ENCODE measurements at places on chromosomes 2 and 18. TPM values are rescaled to one million over a fixed set of nuclear protein-coding genes. Genes with fewer than 3 reads are reported as not detected.

DNA sequence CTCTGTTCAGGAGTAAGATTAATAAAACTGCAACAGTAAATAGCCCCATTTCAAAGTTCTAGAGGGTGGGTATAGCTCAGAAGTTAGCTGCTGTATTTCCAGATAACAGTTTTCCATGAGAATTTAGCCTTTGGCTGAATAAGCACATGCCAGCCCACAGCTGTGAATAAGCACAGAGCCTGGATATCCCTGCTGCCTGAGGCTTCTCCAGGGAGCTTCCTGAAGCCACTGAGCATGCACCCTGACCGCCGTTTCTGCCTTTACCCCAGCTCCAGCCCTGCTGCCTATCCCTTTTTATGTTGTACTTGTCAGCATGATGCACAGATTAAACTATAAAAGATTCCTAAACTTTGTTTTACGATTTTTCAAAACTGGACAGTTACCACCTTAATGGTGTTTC, 85.3 kb downstream of the FEZ2 start:
- DNase-seq = no peak

DNA sequence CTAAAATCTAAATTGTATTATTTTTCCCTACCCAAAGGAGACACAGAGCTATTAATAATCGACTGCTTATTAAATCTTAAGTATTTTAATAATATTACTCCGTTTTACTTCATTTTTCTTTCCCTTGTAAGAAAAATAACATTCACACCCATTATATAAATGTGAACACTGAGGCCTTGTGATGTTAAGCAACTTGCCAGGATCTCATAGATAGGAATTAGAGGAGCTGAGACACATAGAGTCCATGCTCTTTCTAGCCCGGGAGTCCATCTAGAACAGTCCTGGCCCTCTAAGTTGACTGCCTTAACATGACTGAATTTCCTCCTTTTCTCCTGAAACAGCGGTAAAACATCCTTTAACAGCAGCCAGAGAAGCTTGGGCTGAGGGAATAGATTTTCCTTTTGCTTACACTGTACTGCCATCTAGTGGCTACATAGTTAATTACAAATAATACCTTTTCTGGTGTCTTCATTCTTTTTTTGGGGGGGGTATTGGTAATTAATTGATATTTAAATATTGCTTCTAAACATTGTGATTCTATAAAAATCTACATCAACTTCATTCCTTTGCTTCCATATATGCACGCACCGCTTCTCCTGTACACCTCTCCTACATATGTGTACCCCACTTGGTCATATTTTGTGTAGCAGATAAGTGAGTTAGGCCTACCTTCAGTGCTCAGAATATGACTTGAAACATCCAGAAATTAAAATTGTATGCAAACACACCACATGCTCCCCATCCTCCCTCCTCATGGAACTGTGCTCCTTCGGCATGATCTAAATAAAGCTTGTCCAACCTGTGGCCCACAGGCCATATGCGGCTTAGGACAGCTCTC, 125.8 kb upstream of the HNMT start:
- DNase-seq = no peak

- no peak for DNase-seq
Measured at GRCh38 chr2:20067992-20068584, 16.7 kb upstream of the LAPTM4A start.

DNA sequence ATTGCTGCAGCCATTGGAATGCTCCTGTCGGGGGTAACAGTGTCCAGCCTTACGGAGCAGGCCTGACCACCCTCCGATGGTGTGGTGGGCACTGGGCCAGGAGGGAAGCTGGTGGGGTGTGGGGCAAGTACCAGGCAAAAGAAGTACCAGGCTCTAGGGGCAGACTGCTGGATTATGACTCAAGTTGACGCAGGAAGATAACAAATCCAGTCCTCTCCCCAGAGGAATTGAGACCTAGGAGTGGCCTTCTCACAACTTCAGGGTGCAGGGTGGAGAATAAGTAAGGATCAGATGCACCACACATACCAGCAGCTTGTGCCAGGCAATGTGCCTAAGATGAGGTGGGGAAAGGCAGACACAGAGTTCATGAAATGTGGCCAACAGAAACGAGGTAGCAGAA, 37.9 kb downstream of the SEMA4F start:
- DNase-seq = no peak

DNA sequence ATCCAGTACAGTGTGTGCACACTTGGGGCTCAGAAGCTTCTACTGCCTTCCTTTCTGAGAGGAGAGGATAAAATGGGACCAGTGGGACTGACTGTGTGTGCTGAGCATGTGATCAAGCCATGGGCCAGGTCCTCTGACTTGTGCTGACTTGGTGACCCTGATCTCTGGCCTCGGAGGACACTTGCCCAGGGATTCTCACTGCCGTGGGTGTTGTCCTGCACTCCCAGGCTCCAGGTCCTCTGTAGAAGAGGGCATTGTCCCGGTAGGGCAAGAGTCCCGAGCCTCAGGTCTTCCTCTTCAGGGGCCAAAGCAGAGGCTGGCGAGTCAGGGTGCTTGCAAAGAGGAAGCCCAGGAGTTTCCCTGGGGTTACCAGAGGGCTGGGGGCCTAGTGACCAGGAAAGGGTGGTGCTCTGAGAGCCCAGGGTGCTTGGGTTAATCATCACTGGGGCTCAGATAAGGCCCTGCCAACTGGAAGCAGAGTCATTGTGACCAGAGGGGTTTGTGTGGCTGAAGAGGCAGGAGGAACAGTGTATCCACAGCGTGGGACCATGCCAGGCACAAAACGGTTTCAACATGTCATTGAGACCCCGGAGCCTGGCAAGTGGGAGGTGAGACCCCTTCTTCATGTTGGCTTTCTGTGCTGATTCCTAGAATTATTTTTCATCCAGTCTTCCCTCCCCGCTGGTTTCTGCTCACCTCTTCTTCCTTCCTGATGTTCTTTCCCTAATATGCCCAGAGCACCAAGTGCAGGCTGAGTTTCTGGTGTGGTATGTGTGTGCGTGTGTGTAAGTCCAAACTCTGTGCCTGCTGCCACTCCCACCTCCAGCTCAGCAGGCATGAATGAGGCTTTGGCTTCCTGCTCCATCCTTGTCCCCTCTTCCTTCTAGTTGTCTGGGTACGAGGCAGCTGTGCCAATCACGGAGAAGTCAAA, at the start of gene GCKR:
GCKR (plus strand) TSS at position 483 of the 931 bp plus-strand sequence; CDS start at position 549, 66 bp downstream.
- no peak for DNase-seq

GRCh38 chr2:7437141-7437540, 519.9 kb downstream of the RNF144A start:
- no peak for DNase-seq

GRCh38 chr2:237480988-237481525, 6.0 kb upstream of the MLPH start:
- no peak for DNase-seq

GRCh38 chr2:121501031-121501430, 29.6 kb upstream of the RNU4ATAC start:
- DNase-seq = no peak

DNA sequence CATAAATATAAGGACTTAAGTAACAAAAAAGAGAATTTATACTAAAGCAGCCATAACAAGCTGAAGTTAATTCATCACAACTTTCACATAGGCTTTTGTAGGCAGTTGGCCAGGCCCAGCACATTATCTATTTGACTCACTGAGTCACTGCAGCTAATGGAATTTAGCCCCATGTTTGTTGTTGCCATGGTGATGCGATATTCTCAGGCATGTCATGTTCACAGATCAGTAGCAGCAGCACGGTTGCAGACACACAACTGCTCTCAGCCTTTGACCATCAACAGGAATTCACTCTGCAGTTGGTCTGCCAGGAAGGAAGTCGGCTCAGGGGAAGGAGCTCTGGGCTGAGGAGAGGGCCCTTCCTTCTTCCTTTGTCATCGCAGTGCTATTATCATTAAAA, 639.8 kb downstream of the TMEM182 start:
- no peak for DNase-seq

- peak; percentile 77 for DNase-seq
Measured at GRCh38 chr2:108911807-108912628, 77.0 kb downstream of the EDAR start.

DNA sequence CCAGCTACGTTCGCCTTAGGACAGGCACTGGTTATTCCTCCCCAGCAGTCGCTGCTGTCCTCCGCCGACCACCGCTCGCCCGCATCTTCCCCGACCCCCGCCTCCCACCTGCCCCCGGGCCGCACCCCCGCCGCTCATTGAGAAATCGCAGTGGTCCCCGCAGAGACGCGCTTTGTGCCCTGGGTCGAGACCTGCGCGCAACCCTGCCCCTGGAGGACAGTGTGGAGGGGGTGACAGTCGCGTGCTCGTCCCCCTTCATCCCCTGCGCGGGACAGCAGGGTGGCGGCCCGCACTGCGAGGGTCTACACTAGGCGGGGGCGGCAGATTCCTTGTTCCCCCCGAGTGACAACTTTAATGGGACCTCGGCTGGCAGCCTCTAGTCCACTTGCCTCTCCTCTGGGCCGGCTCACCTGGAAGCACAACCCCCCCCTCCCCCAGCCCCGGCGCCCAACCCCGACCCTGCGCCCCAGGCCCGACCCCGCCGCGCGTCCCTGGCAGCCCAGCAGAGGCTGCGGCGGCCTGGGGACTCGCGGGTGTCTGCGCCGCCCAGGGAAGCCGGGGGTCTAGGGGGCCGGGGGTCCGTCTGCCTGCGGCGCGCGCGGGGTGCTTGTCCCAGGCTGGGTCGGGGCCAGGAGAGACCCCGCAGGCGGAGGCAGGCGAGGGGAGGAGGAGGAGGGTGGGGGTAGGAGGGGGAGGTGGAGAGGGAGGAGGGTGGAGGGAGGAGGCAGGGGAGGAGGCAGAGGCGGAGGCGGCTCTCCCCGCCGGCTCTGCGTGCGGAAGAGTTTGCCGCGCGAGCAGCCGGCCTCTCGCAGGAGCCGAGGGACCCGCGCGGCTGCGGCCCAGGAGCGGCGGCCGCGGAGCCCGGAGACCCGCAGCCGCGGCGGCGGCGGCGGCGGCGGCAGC, at the start of gene NPAS2:
NPAS2 (plus strand) TSS at position 770 of the 903 bp plus-strand sequence. CDS start 84,616 bp downstream, outside the sequence.
- DNase-seq = no peak

DNA sequence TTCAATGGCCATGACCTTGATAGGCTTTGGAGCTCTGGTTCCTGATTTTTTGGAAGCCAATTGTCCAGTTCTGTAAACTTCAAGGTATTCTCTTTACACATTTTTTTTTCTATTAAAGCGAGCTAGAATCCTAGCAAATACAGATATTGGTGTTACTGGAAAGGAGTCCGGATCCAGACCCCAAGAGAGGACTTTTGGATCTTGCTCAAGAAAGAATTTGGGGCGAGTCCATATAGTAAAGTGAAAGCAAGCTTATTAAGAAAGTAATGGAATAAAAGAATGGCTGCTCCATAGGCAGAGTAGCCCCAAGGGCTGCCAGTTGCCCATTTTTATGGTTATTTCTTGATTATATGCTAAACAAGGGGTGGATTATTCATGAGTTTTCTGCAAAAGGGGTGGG, 45.1 kb downstream of the CD8B2 start:
- no peak for DNase-seq

The IL36B gene
- not detected for total RNA-seq

The PSMG2 gene
- 68.1 TPM for total RNA-seq

The ERFE gene
- 1.0 TPM for total RNA-seq

The TMEM17 gene
- total RNA-seq = 2.6 TPM

The CTAGE1 gene
- not detected for total RNA-seq

The GPR35 gene
- 2.5 TPM for total RNA-seq

The SNRNP200 gene
- total RNA-seq = 122 TPM

The CDH20 gene
- total RNA-seq = not detected

The TUBA3E gene
- total RNA-seq = not detected

Data from osteocyte (in vitro differentiated cells).